NCI-H2171 treated with DMSO at 0.1 percent for 48 hours (cell line): ENCODE measurements at places on chromosomes 7 and 10.

DNA sequence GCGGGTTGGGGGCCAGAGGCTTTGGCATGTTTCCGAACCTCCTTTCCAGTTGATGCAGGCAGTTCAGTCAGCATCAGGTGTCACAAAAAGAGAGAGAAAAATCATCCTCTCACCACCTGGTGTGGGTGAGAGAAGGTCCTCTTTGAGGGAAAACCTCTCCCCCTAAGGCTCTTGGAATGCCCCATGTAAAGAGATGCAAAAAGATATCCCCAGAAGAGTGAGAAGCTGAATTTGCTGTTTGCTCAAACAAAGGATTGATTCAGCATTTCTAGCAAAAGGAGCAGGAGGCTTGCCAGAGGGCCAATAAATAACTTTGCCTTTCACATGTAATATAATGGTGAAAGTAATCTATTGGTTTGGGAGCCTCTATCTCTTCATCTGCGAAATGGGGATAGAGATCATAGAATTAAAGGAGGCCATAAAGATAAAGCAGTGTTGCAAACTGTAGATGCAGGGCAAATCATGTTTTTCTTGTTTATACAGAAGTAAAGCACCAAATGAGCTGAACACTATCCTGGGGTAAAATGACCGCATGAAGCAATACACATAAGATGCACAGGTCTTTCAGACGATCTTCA lies 425.9 kb downstream of the LRMDA start:
- DNase-seq = no peak

DNA sequence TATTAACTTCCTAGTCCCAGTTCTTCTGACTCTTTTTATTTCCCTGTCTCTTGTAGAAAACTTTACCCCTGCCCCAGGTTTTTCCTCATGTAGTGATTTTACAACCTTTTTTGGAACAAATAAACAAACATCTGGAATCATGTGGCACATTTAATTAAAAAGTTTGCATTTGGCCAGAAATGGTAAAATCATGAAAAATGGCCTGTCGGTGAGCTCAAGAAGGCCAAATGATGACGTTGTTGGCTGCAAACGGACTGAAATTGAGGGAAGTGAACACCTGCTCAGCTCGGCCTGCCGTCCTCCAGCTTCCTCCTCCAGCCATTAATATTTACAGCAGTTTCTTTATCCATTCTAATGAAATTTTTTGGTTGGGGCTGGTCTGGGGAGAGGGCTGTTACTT lies 902.8 kb downstream of the LRMDA start:
- no peak for DNase-seq

GRCh38 chr10:4121502-4122380 lies 336.7 kb upstream of the KLF6 start:
- no peak for DNase-seq

GRCh38 chr7:145893925-145894535 lies 222.6 kb upstream of the CNTNAP2 start:
- no peak for DNase-seq

DNA sequence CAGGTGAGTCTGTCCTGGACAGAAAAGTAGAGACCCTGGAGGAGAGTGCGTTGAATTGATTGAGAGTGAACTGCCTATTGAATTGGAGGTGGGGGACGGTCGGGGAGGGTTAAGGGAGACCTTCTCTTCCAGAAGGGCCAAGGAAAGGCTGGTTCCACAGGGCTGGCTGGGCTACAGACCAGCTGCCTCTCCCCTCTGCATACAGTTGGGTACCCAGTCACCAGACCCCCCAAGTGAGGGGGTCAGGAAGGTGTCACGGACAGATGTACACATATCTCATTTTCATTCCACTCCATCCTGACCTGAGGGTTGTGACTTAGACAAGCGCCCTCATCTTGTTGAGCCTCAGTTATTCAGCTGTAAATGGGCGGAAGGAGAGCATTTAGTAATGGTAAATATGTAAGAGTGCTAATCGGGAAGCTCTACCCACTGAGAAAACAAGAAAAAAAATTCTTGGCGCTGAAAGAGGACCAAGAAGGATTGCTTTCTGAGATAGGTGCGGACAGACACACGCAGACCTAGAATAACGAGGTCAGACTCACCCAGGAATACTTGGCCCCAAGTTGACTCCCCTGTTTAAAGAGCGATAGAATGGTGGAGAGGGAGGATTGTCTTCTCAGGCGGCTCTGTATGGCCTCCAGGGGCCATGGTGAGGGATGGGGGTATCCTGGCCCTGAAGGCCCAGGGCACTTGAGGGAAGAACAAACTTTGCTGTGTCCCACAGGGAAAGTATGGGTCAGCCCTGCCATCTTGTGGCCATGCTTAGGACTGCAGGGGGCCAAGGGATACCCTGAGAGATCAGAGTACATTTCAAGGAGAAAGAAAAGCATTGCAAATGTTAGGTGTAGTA lies 7.2 kb upstream of the MBL2 start:
- DNase-seq = no peak
